ENCODE measurements at places on chromosomes 4 and X.

- no peak for DNase-seq
These were observed 317.0 kb upstream of the ANXA10 start for GRCh38 chr4:167775375-167775774.

DNA sequence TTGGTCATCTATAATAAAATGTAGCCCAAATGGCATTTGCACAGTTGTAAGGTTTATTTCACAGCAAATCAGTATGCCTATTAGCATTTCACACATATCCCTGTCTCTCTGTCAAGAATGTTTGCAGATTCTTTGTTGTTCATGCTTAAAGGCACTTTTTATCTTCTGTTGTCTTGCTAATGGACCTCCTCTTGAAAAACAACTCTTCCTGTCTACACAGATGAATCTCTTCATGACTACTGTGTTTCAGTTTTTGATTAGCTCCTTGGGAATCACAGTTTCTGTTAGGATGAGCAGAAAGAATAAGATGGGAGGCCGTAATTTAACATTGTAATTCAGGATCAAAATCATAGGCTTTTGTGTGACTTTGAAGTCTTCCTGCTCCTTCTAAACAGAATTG, 35.5 kb upstream of the SLC4A4 start:
- DNase-seq, result no peak

GRCh38 chr4:174314770-174315169, 31.1 kb downstream of the CEP44 start:
- no peak for DNase-seq

GRCh38 chr4:150082241-150082640, 4.0 kb downstream of the DCLK2 start:
- DNase-seq, result no peak

- no peak for DNase-seq
These were observed 273.3 kb downstream of the SH2D1A start for GRCh38 chrX:124619710-124620109.

DNA sequence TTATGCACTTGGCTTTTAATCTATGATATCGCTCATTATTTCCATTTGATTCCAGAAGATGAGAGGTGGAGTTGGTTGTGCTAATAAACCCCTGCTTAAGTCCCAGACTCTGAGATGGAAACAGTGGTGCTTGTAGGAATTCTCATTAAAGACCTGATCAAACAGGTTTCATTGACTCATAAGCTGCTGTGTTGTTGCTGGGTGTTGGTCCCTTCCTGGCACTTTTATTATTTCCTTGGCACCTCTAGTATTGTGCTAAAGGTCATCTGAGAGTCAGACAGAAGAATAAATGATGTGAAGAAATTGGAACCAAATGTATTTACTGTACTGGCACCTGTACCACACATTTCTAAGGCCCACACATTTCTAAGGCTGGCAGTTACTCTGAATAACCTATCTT, 544.7 kb upstream of the NR3C2 start:
- no peak for DNase-seq

DNA sequence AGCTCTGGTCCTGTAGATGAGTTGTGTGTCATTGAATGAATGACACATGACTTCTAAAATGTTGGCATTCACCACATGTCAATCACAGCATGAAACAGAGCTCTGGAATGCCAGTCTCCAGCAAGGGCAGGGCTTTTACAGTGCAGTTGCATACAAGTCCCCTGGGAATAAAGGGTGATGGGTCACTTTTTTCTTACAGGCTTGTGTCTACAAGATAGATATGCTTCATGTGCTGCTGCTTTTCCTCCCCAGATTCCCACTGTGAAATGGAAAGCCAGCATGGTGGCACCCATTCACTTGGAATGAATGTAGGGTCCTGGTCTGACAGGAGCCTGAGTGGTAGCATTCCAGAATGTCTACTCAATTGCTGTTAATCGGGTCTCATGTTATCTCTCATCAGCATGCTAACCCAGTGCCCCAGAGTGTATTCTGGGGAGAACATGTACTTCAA, 159.1 kb upstream of the KIT start:
- DNase-seq, result no peak

DNA sequence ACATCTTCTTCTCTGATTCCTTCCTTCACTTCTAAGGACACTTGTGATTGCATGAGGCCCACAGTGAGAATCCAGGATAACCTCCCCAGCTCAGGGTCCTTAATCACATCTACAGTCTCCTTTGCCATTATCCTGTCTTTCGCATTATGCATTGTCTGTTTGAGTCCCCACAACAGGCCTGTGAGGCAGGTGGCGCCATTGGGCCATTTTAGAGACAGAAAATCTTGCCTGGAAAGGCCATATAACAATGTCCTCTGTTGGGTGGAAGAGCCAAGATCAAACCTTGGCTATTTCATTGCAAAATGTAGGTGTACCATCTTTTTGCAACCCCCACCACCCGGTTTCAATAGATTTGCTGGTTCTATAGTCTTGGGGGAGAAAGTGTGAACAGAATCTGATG, 11.8 kb upstream of the DCUN1D4 start:
- DNase-seq, result peak; percentile 24

GRCh38 chr4:85806334-85806733, 331.4 kb downstream of the ARHGAP24 start:
- no peak for DNase-seq

DNA sequence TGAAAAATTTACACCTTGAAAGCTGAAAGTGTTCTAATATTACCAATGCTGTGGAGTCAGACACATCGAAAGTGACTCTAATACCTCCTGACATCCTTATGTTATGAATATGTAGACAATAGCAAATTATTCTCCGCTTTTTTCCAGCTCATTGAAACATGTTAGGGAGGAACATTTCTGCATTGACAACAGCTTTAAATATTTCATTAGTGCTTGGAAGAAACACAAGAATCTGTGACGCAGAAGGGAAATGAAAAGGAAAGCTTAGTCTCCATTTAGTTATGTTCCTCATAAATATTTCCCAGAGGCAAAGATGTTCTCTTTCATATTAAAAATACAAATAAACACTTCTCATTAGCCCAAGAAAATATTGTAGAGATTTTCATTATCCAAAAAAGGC, 55.8 kb upstream of the CD99 start:
- no peak for DNase-seq

DNA sequence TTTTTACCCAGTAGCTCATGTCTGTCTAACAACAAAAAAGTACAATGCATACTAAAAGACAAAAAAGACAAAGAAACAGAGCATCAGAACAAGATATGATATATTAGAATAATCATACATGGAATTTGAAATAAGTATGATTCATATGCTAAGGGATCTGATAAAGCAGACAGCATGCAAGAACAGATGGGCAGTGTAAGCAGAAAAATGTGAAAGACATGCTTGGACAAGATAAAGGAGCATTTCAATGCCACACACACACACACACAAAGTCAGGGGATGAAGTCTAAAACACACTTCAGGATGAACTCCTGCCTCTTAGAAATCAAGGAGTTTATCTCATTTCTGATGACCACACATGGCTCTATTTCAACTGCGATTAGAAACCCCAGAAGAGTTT, 649.6 kb upstream of the NDST4 start:
- no peak for DNase-seq

DNA sequence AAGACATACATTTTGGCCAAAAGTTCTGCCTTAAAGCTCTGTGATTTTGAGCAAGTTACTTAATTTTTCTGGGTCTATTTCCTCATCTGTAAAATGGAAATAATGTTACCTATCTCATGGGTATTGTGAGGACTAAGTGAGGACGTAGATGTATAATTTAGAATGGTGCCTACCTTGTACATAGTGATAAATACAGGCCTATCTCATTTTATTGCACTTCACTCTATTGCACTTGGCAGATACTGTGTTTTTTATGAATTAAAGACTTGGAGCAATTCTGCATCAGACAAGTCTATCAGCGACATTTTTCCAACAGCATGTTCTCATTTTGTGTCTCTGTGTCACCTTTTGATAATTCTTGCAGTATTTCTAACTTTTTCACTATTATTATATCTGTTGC, 50.9 kb upstream of the RAB9B start:
- no peak for DNase-seq

GRCh38 chrX:83845397-83845796, 15.5 kb upstream of the CYLC1 start:
- no peak for DNase-seq
